Stimulated activated CD8-positive, alpha-beta memory T cell treated with anti-CD3 and anti-CD28 coated beads, Interleukin-4, amount 100 ng/mL, for 1 hour (primary cell): ENCODE measurements at places on chromosomes 12 and 14.

DNA sequence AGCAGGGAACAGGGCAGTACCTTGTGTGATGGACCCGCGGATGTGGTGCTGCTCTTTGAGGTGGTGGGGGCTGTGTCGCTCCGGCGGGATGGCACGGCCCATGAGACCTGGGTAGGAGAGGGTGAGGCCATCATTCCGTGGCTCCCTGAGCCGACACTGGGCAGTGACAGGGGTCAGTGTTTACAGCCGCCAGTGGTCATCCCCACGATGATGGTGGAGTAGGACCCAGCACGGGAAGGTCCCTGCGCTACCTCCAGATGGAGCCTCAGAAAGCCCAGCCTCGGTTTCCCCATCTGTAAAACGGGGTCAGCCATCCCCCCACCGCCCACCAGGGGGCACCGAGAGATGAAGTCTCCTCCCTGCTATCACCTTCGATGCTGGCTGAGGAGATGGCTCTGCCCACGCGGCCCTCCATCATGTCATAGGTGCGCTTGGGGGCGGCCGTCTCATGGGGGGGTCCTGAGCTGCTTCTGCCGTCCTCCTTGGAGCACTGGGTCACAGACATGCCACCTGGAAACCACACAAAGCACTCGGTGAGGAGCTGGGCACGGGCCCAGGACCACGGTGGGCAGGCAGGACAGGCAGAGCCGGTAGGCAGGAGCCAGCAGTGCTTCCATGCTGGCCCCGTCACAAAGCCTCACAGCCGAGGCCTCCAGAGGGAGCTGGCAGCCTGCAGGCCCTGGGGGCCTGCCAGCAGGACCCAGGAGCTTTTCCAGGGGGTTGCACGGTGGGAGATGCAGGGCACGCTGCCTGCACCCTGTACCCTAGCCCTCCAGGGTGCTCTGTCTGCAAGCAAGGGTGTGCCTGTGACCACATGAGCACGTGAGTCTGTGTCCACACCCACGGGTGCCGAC lies 53.1 kb downstream of the RFLNA start:
- DNase-seq = no peak

- DNase-seq = no peak
These were observed 84.7 kb downstream of the TSPAN9 start for GRCh38 chr12:3161861-3162260.

GRCh38 chr12:105590571-105590970 lies 260.1 kb downstream of the C12orf75 start:
- no peak for DNase-seq

- DNase-seq = no peak
These were observed 97.9 kb upstream of the DAAM1 start for GRCh38 chr14:59090572-59090971.

- DNase-seq = peak; percentile 5
These were observed 768 bp downstream of the PTPN11 start for GRCh38 chr12:112419297-112420133.

- no peak for DNase-seq
These were observed at the start of gene PPM1H for GRCh38 chr12:62934799-62935674. Gene PPM1H, minus strand, starts transcription at chr12:62935150. Its CDS starts 414 bp downstream, at chr12:62934736.

DNA sequence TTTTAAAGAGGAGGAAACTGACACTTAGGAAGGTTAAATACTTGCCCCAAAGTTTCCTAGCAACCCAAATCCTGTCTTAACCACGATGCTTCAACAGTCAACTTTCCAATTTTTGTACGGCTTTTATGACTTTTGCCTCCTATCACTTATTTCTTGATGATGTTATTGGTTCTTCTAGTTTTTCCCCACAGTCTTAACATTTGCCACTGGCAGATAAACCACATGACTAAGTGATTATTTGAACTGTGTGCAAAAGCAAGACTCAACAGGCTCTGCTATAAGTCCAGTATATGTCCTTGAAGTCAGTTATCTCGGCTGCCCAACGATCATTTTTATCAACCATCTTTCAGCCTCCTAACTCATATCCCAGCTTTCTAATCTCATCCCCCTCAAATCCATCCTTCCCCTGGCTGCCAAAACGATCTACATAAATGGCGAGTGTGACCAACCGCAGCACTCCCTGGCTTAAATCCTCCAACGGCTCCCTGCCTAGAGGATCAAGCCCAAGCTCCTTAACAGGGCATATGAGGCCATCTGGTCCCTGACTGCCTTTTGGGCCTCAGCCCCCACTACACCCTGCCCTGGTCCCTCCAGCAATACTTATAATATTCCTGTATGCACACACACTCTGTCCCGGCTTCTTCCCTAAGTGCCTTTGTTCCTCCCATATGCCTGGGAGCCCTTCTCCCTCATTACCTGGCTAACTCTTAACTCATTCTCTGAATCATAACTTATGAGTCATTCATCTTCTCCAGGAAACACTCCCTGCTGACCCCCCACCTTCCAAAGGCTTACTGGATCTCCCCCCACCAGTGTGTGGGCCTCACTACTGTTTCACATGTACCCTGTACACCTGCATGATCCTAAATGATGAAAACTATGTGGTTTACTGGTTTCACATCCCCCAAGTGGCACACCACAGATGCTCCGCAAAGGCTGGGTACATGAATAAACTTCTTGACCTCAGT lies 8.8 kb downstream of the VPS37B start:
- DNase-seq = no peak
